ENCODE measurements at places on chromosomes 16 and 17.

- no peak for DNase-seq
These were observed 18.4 kb downstream of the PLCG2 start for GRCh38 chr16:81797443-81797842.

DNA sequence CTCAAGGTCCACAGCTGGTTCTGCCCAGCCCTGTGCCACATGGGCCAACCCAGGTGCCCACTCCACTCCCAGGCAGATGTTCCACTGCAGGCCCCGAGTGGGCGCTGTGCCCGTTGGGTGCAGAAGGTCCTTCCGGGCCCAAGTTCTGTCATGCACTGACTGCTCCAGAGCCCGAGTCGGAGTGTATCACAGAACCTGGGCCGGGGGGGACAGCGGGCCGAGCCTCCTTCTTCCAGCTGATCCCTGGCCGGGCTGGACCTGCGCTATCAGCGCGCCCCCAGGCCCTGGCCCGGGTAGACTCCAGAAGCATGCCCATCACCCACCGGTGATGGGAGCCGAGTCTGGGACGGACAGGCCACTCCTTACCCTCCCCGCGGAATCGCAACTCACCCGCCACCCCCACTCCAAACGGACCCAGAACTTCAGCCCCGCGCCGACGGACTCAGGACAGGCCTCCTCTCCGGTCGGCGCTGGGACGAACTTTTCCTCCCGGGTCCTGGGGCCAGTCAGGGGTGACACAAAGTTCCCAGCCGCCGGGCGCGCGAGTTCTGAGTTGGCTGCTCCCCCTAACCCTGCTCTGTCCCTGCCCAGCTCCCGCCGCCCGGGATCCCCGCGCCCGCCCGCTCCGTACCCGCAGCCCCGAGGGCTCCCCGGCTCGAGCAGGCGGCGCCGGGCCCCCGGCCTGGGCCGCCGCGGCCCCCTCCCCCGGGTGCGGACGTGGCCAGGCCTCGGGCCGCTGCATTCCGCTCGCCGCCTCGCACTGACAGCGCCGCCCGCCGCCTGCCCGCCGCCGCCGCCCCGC is at the start of gene COPZ2:
Gene COPZ2 (minus strand): TSS at position 762 of the 802 bp plus-strand sequence. CDS start 20 bp downstream, at position 742.
- DNase-seq = no peak

DNA sequence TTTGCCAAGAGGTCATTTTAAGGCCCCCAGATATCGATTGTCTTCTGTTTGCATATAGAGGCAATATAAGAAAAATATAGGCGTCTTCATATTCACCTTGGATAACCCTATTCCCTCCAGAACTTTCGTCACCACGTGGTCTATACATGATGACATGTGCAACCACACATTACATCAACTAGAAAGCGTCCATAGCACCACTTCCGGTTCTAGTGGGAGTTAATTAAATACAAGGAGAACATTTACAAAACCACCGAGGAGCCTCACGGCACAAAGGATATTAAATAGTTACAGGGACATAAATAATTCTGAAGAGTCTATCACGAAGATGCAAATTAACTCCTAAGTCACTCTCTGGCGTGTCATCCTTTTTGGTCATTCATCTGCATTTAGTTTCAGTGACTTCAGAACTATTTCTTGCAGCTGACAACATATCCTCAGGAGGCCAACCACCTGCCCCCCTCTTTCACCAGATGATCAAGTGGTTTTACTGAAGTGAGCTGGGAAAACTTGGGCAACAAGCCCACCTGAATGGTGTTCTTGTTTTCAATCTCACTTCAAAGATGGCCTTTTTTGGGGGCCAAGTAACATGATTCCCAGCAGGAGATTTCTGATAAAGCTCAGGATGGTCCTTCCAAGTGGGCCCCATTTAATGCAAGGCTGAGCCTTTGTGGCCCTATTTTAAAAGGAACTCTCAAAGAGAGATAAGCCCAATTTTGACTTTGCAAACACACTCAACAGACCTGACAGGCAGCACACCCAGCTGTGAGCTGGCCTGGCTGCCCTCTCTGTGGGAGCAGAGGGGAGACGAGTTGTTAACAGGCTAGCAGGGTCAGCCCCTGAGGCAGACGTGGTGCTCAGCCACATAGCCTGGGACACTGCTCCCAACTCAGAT is 15.3 kb downstream of the CMTM3 start:
- no peak for DNase-seq

- no peak for DNase-seq
These were observed 10.2 kb downstream of the MARCHF10 start for GRCh38 chr17:62797959-62798358.

- no peak for DNase-seq
These were observed 52.3 kb downstream of the AMFR start for GRCh38 chr16:56373003-56373402.

DNA sequence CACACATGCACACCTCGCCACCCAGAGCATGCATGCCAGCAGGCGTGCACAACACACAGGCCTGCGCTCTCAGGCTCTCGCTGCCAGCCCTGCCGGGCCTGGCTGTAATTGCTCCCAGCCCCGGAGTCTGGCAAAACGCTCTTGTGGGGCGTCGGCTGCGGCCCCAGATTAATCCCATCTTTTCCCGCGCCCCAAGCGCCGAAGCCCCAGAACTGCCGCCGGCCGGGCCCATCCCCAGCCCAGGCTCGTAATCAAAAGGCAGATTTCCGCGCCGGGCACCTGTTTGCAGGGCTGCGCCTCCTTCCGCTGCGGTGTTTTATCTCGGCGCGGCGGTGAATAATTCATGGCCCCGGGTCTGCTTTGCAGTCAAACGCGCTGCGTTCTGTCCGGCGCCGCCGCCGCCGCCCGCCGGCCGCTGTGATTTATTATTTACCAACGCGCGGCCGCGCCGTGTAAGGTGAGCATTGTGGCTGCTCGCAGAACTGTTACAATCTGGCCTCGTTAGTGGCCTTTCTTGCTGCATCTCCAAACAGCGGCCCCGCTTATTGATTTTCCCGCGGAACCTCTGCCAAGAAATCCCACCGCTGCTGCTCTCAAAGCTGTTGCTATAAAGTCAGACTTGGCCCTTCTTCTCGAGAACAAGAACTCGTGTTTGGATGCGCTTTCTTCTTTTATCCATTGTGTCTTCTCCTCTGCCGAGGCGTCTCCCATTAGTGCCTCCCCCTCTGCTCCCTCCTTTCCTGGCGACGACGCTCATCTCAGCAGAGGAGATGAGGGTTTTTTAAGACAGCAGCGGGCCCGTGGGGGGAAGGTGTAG is 126.1 kb downstream of the IRX5 start:
- no peak for DNase-seq

DNA sequence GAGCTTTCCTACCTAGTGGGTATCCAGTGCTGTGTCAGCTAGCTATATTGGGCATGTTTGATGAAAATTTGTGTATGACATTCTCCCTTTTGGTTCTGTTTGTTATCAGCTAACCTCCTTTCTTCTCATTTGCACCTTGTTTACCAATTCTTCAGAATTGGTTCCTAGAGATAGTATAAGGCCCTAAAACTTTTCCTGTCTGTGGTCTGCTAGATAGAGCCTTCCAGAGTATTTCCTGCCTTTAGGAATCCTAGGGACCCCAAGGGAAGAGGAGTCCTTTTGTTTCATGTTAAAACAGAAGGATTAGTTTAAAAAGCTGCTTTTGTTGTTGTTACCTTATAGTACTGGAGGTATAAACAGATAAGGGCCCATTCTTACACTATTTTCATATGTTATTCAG is 11.5 kb downstream of the MAP3K3 start:
- no peak for DNase-seq

- no peak for DNase-seq
These were observed 7.6 kb downstream of the RAB40B start for GRCh38 chr17:82690786-82691489.
